NCI-H526 treated with DMSO at 0.1 percent for 48 hours (cell line): ENCODE measurements at places on chromosomes 1 and 21.

DNA sequence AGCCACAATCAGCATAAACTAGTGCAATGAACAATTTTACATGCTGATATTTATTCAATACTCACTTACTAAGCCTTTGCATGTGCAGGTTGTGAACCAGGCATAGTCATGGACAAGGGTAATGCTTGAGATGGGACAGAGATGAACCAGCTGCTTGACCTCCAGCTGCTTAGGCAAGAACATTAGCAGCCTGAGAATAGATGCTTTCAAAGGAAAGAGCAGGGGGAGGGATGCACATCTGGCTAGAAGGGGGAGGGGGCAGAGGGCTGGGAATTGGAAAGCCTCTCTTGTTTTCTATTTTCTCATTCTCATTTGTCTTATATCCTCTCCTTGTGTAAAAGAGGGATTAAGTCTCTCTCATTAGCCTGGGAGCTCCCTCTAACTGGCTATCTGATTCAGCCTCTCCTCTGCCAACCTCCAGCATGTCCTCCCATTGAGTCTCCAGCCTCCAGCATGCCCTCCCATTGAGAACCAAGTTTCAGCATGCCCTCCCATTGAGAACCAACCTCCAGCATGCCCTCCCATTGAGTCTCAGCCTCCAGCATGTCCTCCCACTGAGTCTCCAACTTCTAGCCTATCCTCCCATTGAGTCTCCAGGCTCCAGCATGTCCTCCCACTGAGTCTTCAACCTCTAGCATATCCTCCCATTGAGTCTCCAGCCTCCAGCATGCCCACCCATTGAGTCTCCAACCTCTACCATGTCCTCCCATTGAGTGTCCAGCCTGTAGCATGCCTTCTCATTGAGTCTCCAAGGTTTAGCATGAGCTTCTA is 38.4 kb upstream of the TRABD2B start:
- DNase-seq: no peak

- peak; percentile 99 for DNase-seq
Observed at GRCh38 chr1:109426281-109427170, at the start of gene PSMA5. PSMA5 (minus strand) TSS chr1:109426448; CDS start chr1:109426330, 118 bp downstream.

GRCh38 chr1:23619299-23620188 is 60.2 kb upstream of the ID3 start:
- DNase-seq: peak; percentile 66

DNA sequence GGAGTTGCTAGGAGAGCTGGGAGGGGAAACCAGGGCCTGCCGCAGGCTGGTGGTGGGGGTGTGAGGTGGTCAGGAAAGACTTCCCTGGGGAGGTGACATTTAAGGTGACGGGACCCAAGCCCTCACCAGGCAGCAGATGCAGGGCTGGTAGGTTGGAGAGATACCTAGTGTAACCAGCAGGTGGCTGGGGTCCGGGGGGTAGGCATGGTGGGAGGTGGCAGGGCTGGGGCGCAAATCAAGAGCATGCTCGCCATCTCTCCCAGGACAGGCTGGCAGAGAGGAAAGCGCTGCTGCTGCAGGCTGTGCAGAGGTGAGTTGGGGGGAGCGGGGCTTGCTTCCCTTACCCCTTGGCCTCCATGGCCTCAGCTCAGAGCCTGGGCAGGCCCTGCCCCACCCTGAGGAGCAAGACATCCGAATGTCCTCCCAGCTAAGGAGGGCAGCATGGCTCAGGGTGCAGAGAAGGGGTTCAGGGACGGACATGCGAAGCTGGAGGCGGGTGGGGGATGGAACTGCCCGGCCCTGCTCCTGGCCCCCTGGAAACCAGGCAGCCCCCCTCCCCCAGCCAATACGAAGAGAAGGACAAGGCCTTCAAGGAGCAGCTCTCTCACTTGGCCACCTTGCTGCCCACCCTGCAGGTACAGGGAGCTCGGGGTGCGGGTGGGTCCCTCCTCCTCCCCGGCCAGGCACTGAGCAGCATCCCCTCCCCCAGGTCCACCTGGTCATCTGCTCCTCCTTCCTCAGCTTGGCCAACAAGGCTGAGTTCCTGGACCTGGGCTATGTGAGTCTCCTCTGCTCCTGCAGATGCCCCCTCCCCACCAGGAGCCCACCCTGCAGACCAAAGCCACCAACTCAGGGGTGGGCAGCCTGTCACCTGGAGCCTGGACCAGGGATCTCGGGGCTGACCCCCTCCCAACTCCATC is 4.0 kb downstream of the RNF207 start:
- no peak for DNase-seq

- no peak for DNase-seq
Observed at GRCh38 chr21:45607909-45608295, 35.6 kb upstream of the PCBP3 start.

DNA sequence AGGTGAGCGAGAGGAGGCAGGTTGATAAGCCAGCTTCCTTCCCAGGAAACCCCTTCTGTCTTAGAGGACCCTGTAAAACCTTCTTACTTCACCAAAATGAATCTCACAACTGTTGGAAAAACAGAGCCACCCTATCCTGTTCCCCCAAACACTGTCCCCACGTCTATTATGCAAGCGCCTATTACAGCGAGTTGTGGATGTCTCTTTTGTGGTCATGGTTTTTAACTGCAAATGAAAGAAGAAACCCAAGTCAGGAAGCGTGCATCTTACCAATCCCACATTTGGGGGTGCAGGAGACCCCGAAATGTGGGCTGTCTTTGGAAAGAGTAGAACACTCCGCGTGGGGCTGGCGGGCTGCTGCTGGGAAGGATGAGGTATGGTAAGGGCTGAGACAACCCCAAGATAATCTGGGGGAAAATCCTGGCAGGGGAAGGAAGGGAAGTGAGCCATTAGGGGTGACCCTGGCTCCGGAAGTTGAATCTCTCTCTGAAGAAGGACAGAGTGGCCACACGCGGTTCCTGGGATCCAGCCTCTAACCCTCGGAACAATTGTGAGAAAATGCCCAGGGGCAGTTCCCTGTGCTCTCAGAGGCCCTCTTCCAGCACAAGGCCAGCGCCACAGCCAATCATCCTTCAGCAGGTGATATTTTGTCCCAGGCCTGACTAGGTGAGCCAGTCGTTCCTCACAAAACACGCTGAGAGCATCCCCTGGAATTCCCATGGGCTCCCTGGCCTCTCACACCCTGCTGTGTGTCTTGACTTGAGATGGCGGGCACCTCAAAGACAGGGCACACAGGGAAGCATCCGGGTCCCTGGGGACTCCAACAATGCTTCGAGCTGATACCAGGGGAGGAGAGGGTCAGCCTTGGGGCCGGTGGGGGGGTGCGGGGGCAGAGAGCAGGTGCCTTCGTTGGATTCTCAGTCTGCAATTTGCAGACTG is 168.5 kb upstream of the IRF2BP2 start:
- DNase-seq: no peak

DNA sequence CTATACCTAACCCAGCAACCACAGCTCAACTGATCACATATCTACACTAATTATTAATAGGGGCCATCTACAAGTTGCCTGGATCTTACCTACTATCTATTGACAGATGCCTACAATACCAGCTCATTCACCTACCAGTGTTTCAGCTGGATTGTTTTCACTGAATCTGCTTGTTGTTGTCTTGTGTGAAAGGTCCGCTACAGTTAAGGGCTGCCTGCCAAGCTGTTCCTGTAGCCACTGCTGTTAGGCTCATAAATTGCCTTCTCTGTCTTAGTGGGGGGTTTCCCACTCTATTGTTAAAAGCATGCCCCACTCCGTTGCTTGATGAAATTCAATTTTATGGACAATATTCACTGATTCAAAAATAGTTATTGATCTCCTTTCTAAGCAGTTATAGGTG is 199.7 kb upstream of the TMPRSS15 start:
- no peak for DNase-seq

DNA sequence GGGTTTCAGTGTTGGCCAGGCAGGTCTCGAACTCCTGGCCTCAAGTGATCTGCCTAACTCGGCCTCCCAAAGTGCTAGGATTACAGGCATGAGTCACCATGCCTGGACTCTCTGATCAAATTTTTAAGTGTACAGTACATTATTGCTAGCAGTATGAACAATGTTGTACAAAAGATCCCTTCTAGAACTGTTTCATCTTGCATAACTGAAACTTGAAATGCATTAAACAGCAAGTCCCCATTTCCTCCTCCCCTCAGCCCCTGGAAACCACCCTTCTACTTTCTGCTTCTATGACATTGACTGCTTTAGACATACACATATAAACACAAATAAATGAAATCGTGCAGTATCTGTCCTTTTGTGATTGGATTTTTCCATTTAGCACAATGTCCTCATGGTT is 463.4 kb downstream of the PTPRC start:
- no peak for DNase-seq

GRCh38 chr1:116676291-116676690 is 8.8 kb upstream of the IGSF3 start:
- no peak for DNase-seq

DNA sequence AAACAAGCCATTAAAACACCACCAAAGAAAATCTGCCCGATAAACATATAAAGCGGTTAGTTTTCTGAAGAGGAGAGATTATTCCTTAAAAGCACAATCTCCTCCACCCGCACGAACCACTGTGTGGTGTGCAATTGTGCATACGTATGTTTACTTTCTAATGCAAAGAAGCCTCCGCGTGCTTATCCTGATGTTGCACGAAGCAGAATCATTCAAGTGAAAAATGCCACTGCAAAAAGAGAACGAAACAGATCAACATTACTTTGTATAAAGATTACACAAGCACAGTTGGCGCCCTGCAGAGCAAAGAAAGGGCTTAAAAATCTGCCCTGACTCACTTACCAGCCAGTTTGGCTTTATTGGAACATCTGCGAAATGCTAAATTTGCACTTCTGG is 166.8 kb downstream of the ZNF281 start:
- DNase-seq: no peak

DNA sequence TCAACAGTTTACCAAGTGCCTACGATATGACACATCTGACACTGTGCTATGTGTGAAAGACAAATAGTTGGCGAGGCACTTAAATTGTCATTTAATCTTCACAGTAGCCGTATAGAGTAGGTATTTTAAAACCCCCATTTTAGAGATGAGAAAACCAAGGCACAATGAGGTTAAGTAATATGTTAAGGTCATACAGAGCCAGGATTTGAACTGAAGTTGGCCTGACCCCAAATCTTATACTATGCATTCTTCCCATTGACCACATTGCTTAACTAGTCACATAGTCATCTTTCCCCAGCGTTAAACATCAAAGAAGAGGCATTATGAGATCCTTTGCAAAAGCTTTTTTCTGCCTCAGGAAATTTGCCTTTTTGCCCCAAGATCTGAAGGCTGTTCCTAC is 3.9 kb downstream of the INKA2 start:
- DNase-seq: no peak

GRCh38 chr1:72846476-72847278 is 564.3 kb upstream of the NEGR1 start:
- no peak for DNase-seq

DNA sequence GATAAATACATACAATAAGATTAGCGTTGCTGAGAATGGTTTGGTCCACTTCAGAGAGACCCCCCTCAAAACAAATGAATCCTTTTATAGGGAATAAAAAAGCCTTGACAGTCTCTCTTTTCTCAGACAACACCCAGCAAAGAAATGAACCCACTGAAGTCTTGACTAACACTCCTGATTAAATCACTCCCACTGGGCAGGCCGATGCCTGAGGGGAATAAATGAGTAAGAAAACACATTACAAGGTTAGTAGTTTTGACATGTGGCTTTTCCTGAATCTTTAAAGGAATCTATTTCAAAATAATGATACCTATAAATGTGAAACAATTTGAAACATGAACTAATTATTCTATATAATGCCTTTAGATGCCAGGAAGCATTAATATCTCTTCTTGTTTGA is 146.9 kb upstream of the POGK start:
- no peak for DNase-seq

- no peak for DNase-seq
Observed at GRCh38 chr1:210374600-210374953, 45.9 kb downstream of the HHAT start.

GRCh38 chr21:42781150-42781970 is 98.0 kb downstream of the WDR4 start:
- DNase-seq: peak; percentile 66

DNA sequence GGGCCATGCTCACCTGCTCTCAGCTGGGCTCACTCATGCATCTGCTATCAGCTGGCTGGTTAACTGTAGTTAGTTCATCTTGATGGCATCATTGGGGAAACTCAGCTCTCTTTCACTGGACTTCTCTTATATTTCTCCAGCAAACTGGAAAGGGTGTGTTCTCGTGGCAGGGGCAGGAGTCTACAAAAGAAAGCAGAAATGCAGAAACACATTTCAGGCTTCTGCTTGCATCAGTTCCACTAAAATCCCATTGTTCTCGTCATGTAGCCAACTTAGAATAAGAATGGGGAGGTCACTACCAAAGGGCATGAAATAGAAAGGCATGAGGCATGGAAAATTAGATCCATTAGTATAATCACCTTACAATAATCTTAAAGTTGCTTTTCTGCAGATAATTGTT is 207.3 kb downstream of the NRIP1 start:
- no peak for DNase-seq

DNA sequence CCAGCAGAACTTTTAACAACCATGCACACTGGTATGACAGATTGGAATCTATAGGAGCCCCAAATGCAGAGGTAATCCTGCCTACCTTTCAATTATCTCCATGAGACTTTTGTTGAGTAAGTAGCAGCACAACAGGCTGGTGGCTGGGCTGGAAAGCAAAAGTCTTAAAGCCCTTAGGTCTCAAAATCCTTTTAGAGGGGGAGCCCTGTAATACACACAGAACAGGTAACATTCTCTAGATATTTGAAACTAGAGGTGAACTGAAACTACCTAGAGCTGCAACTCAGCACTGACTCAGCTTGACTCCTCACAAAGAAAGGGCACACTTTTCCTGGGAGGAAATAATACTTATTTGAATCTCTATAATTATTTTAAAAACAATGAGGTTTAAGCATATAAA is 71.5 kb downstream of the CLCA4 start:
- no peak for DNase-seq

DNA sequence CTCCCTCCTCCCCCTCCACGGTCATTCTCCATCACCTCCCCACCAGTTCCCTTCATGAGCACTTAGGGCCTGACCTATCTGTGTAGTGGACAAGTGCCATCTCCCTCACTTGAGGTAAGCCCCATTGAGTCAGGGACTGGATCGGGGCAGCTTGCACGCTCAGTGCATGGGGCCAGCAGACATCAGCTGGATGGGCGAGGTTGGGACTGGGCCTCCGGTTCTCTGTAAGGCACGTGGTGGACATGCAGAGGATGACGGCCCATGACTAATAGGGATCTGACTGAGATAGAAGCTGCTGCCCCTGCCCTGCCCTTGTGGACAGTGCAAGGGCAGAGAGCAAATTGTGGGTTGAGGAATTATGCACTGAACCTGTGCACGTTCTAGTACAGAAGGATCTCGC is 120.4 kb upstream of the C1orf174 start:
- no peak for DNase-seq

GRCh38 chr1:24688621-24689195 is 45.6 kb downstream of the SRRM1 start:
- no peak for DNase-seq
